A549 treated with DMSO at 1 μM for 4 hours (cell line): ENCODE measurements at places on chromosomes 16 and 17. TPM values are rescaled to one million over a fixed set of nuclear protein-coding genes. Genes with fewer than 3 reads are reported as not detected.

Gene AMDHD2
- total RNA-seq = 14.6 to 31.9 TPM (median 22.0 TPM) in 5 replicates

Gene CDRT4
- total RNA-seq = 0.61 to 1.5 TPM (median 0.66 TPM) in 5 replicates

Gene KCNH4
- total RNA-seq = 0.31 to 0.60 TPM (median 0.44 TPM) in 5 replicates

Gene PIK3R6
- total RNA-seq = not detected in 5 replicates

Gene GRB7
- 4.2 to 7.1 TPM (median 6.5 TPM) in 5 replicates for total RNA-seq

Gene SLC47A1
- total RNA-seq = 21.7 to 27.1 TPM (median 26.0 TPM) in 5 replicates

Gene KRT16
- total RNA-seq = 0.27 to 0.88 TPM (median 0.77 TPM) in 5 replicates

Gene CHP2
- not detected in 5 replicates for total RNA-seq

Gene DNAAF1
- 0.26 to 0.45 TPM (median 0.38 TPM) in 5 replicates for total RNA-seq

Gene CTRB1
- not detected in 5 replicates for total RNA-seq

Gene GLP2R
- 8.2 to 19.9 TPM (median 11.0 TPM) in 5 replicates for total RNA-seq

Gene SLFN12
- total RNA-seq = 0.12 to 0.21 TPM (median 0.20 TPM) in 3 of 5 replicates, not detected in the others

Gene ATP2A3
- 3.3 to 4.9 TPM (median 4.5 TPM) in 5 replicates for total RNA-seq

Gene VASN
- total RNA-seq = 7.7 to 9.4 TPM (median 8.3 TPM) in 5 replicates

Gene CHRNE
- total RNA-seq = 0.07 to 0.21 TPM (median 0.08 TPM) in 4 of 5 replicates, not detected in the other

Gene C1QTNF1
- total RNA-seq = 33.5 to 41.6 TPM (median 39.2 TPM) in 5 replicates

Gene BCAS3
- 7.6 to 9.1 TPM (median 8.2 TPM) in 5 replicates for total RNA-seq

Gene SLC22A31
- total RNA-seq = 0.83 to 2.1 TPM (median 1.5 TPM) in 5 replicates

Gene HS3ST4
- not detected in 5 replicates for total RNA-seq

Gene RNF222
- not detected in 5 replicates for total RNA-seq

Gene BRCA1
- total RNA-seq = 23.8 to 30.9 TPM (median 30.3 TPM) in 5 replicates

Gene HIC1
- 0.74 to 1.7 TPM (median 1.5 TPM) in 5 replicates for total RNA-seq

Gene ITGB4
- 44.5 to 54.7 TPM (median 48.0 TPM) in 5 replicates for total RNA-seq

Gene CEP112
- total RNA-seq = 5.1 to 8.1 TPM (median 6.4 TPM) in 5 replicates

Gene PABPN1L
- total RNA-seq = not detected in 5 replicates

Gene CES5A
- not detected in 5 replicates for total RNA-seq

Gene ZPBP2
- total RNA-seq = not detected in 5 replicates

Gene EFCAB13
- 1.5 to 3.9 TPM (median 2.3 TPM) in 5 replicates for total RNA-seq

Gene TIMP2
- total RNA-seq = 182 to 238 TPM (median 207 TPM) in 5 replicates

Gene SDK2
- total RNA-seq = 0.30 to 0.56 TPM (median 0.45 TPM) in 5 replicates

Gene BRIP1
- 3.9 to 5.8 TPM (median 5.3 TPM) in 5 replicates for total RNA-seq

Gene FBXW10
- 0.95 to 1.6 TPM (median 1.2 TPM) in 5 replicates for total RNA-seq

Gene TMED6
- 0.09 to 0.20 TPM in 2 of 5 replicates, not detected in the others for total RNA-seq

Gene USP6
- total RNA-seq = 0.01 to 0.03 TPM (median 0.02 TPM) in 4 of 5 replicates, not detected in the other

Gene CCDC200
- total RNA-seq = not detected in 5 replicates

Gene CCL15
- 0.09 TPM in 1 of 5 replicates, not detected in the others for total RNA-seq

Gene VPS35L
- total RNA-seq = 33.4 to 37.3 TPM (median 35.0 TPM) in 5 replicates

Gene KRTAP9-4
- total RNA-seq = not detected in 5 replicates
